AG10803 (cell line): ENCODE measurements at places on chromosomes 2 and 18.

DNA sequence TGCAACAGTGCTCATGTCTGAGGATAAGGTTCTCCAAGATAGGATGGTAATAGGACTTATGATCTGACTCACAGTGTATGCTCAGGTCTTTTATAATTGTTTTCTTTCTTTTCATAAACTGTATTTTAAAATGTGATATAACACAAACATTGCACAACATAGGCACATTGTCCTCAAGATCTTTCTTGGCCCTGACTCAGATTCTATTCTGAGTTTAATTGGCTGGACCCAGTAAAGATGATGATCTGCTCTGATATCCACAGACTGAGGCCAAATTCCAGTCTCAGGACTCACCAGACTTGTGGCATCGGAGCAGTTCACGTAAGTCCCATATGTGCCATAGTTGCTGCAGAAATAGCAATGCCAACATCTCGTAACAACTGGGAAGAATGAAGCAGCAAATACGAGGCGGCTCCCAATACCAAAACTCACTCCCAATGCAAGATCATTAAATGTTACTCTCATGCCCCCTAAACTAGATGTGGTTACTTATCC, 448.9 kb upstream of the SLC14A2 start:
- DNase-seq = peak; percentile 99

GRCh38 chr2:151020411-151020810, 241.3 kb downstream of the RBM43 start:
- no peak for DNase-seq

GRCh38 chr18:13007248-13007560, 16.0 kb downstream of the CEP192 start:
- DNase-seq = no peak

- no peak for DNase-seq
These were observed 19.7 kb upstream of the DAPL1 start for GRCh38 chr2:158775273-158776027.

DNA sequence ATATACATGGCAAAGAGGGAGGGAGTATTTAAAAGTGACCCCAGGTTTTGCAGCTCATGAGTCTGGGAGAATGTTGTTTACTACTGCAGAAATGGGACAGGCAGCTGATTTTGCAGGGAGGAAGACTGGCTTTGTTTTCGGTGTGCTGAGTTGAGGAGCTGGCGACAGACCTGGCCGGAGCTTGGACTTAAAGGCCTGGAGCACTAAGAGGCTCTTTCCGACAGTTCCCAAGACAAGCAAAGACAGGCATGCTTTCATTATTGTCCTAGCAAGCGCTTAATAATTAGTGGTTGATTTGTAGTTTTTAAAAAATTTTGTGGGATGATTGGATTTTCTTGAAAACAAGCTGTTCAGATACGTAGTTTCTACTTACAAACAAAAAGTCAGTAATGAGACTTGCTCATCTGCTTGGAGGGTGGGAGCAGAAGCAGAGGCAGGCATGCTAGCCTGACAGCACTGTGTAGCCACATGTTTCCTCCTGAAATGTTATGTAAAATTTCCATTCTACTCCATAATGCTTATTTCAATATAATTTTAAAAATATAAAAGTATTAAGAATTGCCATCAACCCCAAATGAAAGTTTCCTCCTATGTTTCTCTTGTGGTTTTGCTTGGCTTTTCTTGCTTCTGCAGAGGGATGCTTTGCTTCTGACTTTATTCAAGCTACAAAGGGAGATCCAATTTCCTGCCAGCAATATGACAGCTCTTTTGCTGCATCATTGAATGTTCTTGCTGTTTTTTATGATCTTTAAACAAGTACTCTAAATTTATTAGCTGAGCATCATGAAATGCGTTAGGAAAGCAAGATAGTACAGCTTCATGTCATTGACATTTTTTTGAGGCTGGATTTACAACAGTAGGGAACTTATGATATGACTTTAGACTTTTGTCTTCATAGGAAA, 75.8 kb downstream of the PHLPP1 start:
- DNase-seq = peak; percentile 47

- DNase-seq = no peak
These were observed 310.3 kb upstream of the HS6ST1 start for GRCh38 chr2:128628996-128629395.

GRCh38 chr2:73651591-73652230, 9.5 kb upstream of the NAT8 start:
- DNase-seq = no peak

GRCh38 chr18:8937160-8938094, 165.1 kb upstream of the NDUFV2 start:
- peak; percentile 62 for DNase-seq

DNA sequence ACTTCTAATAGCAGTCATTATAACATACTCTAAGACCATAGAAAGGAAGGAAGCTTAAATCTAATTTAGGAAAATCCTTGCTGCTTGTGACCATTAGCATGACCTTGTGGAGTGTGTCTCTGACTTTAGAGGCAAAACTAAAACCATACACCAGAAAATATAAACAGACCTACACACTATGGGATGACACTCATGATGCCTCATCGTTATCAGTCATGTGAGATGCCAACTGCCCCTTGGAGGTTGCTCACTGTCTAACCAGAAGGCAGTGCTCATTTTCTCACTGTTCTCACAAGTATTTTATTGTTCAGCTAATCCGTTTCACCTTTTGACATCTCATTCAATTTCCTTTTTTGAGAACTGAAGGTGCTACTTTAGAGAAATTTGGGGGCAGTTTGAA, 376.9 kb downstream of the RND3 start:
- no peak for DNase-seq

DNA sequence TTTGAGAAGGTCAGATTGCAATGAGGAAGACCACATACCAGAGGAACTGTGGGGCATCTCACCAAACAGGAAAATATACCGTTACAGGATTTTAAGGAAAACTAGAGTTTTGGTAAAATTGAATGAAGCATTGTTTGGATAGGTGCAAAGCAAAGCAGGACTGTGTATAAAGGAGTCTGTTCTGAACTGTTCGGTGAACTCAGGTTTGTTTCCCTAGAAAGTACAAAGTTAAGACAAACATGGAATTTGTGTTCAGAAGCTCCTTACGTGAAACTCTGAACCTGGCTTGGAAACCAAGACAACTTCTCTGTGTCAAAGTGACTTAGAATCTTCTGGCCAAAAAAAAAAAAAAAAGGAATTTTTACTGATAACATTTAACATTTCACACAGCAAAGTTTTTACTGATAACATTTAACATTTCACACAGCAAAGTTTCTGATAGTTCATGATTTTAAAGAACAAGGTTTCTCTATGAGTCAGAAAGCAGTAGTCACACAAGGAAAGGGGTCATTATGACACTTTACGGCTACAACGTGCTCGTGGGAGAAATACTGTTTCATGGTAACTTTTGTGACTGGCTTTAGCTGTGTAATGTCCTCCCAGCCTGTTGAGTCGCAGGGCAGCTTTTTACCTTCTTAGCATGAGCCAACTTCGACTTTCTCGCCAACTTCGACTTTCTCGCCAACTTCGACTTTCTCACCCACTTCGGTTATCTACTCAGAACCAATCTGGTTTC, 21.2 kb upstream of the TET3 start:
- DNase-seq = no peak

GRCh38 chr2:9069543-9069942, 66.1 kb upstream of the MBOAT2 start:
- no peak for DNase-seq

GRCh38 chr18:44545359-44545985, 135.2 kb upstream of the SETBP1 start:
- DNase-seq = no peak

DNA sequence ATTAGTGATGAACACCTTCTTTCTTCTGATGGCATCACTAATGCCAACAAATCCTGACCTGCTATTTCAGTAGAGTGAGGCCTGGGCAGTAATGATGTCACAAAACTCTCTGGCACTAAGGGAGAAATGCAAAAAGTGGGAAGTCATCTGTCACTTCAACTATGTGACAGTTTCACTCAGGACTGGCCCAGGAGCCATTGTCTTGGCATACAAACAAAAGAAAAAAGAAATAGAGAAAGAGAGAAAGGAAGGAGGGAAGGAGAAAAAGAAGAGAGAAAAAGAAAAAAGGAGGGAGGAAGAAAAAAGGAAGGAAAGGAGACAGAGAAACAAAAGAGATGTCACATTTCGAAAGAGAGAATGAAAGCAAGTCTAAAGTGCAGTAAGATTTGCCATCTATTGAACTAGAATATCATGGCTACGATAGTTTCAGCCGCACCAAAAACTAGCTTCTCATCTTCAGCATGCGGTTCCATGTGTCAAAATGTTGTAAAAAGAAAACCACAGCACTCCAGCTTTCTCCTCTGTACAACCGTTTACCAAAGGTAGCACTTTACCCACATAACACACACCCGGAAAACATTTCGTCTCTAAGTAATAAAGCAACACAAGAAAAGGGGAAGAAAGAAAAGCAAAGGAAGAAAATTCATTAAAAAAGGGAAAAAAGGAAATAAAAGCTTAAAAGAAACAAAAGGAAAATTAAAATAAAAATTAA, 50.1 kb downstream of the CD226 start:
- DNase-seq = no peak

DNA sequence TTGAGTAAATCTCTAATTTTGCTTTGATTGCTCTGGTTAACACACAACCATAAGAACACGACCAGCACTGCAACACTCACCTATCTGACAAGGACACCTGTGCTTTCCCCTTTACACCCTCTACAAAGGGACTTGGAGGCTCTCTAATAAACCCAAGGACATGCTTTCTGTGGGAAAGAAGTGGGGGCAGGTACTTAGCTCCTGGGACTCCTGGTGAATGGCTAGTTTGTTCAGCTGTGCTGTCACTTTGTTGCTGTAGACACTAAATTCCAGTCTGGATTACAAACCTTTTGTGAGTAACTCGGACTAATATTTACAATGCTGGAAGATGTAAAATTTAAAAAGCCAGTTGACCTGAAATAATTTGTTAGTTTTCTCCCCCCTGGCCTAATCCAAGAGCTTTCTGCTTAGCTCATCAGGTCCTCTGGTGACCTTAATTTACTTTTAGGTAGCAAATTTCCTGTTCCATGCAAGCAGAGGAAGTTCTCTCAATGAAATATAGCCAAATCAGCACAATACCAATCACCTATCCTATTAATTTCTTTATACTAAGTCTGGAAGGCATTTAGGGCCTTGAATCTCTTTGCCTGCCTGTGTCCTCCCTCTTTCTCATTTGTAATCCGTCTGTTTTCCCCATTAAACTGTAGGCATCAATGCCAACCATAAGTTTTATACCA, 67.5 kb downstream of the PLCL1 start:
- no peak for DNase-seq

DNA sequence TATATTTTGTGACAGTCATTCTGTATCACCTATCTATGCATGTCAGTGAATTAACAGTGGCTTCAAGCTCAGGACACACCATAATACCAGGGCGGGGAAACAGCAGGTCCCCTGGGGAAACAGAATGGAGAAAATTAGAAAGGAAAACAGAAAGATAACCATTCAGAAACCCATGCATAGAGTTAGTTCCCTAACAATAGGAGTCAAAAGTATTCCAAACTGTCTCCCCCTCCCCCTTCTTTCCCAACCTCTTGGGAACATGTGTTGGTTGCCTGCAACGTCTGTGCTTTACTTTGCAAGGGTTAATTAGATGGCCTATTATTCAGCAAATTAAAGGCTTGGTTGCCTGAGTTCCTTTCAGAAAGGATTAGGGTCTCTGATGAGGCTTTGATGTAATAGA, 176.4 kb downstream of the MYO3B start:
- no peak for DNase-seq

DNA sequence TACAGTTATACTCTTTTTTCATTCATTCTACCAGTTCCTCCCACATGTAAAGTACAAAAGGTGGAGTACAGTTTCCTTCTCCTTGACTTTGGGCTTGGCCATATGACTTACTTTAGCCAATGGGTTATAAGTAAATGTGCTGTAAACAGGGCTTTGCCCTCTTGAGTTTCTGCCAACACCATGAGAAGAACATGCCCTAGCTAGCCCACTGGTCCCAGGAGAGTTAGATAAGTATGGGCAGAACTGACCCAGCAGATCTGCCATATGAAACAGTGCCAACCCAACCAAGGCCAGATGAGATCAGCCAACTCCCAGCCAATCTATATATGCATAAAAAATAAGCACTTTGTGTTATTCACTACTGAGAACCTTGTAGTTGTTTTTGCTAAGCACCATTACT, 25.5 kb downstream of the ZC3H8 start:
- peak; percentile 50 for DNase-seq

- peak; percentile 24 for DNase-seq
These were observed 7.8 kb upstream of the FSHR start for GRCh38 chr2:49162151-49162550.

DNA sequence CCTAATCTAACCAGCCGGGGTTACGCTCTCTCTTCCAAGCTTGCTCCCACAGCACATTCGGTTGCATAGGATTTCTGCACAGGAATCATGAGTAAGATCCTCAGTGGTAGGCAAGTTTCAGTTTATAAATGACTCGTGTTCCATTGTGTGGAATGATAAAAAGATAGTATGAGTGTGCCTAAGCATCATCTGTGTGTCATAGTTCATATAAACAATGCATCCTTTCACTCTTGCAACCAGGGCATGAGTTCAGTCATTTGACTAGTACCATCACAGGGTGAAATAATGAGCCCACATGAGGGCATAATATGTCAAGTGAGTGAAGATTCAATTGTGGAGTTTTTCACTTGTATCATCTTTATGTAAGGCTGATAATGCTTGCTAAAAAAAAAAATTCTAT, 417.1 kb upstream of the CDH2 start:
- no peak for DNase-seq

GRCh38 chr2:207409517-207409916, 120.2 kb upstream of the CREB1 start:
- DNase-seq = no peak

GRCh38 chr18:6355789-6356589, 58.7 kb downstream of the L3MBTL4 start:
- DNase-seq = no peak

- no peak for DNase-seq
These were observed 38.1 kb downstream of the SMARCAL1 start for GRCh38 chr2:216450346-216450745.

GRCh38 chr2:197307236-197307932, 3.2 kb downstream of the ANKRD44 start:
- no peak for DNase-seq

- peak; percentile 91 for DNase-seq
These were observed 59.2 kb upstream of the IGFBP2 start for GRCh38 chr2:216574046-216574445.

DNA sequence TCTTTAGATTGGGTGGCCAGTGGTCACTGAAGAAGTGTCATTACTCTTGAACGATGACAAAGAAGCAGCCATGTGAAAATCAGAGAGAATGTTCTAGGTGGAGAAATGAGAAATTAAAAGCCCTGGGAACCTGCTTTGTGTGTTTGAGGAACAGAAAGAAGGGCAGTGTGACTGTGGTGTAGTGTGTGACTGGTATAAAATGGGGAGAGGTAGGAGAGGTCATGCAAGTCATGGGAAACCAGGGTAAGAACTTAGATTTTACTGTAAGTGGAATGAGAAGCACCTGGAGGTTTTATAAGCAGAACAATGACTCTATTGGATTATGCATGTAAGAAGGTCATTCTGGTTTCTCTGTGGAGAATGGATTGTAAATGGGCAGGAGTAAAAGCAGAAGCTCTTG, 12.2 kb downstream of the ICOS start:
- no peak for DNase-seq
